ENCODE measurements at places on chromosomes 16 and 17.

GRCh38 chr16:10206215-10206614, 24.0 kb upstream of the GRIN2A start:
- no peak for DNase-seq

DNA sequence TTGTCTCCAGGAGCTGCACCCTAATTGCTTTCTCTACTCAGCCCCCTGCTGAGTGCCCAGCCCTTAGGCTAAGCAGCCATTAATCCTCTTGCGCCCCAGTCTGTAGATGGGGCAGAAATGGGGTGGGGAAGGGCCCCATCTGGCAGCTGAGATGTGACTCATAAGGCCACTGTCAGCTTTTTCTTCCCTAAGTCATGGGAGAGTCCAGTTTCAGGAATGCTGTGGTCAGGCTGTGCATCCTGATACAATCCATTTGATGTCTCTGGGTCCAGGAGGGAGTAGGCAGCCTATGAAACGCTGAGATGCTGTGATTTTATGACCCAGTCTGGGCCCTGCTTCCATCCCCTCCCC, 12.3 kb downstream of the PLXDC1 start:
- no peak for DNase-seq

DNA sequence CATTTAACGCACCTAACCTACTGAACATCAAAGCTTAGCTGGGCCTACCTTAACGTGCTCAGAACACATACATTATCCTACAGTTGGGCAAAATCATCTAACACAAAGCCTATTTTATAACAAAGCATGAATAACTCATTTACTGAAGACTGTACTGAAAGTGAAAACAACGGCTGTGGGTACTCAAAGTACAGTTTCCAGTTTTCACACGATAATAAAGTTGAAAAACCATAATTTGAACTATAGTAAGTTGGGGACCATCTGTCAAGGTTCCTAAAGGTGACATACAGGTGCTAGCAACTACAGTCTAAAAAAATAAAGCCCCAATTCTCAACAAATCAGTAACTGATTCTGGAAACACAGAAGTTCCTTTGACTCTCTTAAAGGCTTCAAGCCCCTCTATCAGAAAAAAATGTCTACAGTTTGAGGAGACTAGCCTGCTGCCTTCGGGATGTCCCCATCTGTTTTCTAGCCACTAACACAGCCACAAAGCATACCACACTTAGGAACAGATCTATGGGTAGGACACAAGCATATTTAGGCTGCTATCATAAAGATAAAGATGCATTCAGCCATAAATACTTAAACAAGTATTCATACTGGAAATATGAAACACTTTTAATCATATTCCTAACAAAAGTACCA, 71.3 kb downstream of the KANSL1 start:
- no peak for DNase-seq

- peak; percentile 35 for DNase-seq
Measured at GRCh38 chr16:19884611-19885450, at the start of gene GPRC5B. Gene GPRC5B (minus strand): TSS chr16:19884848. CDS start chr16:19872845, 12,003 bp downstream.

GRCh38 chr17:62162898-62163297, 97.8 kb upstream of the MED13 start:
- no peak for DNase-seq

GRCh38 chr16:76946879-76947278, 244.1 kb upstream of the MON1B start:
- no peak for DNase-seq

DNA sequence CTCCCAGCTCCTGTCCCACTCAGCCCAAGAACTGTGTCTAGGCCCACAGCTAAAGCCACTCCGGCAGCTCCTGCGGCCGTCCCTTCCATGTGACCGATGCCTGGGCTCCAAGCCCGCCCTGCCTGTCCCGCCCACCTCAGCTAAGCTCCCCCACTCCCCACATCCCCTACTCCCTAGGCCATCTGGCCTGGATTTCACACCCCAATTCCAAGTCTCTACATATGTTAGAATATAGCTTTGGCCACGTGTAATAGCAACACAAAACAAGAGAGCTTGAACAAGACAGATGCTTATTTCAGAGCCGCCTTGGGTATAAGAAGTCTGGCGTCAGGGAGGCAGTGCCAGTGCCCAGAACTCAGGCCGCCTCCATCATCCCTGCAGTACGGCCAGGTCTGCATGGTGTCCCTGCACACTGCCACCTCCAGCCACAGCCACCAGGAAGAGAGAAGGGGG, 30.0 kb upstream of the USP22 start:
- no peak for DNase-seq

DNA sequence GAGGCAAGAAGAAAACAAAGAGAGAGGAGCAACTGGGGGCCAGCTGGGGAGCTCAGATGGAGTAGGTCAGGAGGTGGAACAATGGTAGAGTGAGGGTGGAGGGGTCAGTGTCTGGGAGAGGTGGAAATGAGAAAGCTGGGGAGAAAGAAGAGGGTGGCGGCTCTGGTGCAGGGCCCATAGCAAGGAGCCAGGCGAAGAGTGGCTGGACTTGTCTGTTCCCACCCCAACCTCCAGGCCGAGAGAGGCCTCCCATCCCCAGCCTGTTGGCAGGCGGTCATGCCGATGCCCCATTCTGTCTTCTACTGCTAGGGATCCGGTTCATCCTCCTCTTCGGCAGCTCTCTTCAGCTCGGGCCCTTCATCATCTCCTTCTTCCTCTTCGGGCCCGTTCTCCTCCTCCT, 31.3 kb downstream of the AP1G1 start:
- no peak for DNase-seq

- no peak for DNase-seq
Measured at GRCh38 chr16:19861811-19862327, 22.8 kb downstream of the GPRC5B start.

GRCh38 chr17:75876190-75876937, 2.0 kb downstream of the TRIM47 start:
- DNase-seq, result no peak

GRCh38 chr16:24986512-24987303, 28.5 kb downstream of the ARHGAP17 start:
- DNase-seq, result no peak

DNA sequence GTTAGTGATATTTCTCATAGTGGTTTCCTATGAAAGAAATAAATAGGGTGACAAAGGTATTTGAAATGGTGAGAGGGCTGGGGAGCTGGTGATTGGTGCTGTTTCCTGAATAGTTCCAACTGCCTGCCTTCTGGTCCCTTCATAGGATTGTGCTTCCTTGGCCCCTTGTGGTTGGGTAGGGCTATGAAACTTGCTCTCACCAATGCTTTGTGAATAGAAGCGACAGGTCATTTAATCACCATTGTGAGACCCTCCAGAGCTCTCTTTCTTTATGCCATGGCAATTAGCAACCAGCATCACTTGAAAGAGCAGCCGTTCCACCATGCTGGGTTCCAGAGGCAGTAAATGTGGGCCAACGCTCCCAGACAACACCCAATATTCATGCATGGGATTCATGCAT, 23.7 kb upstream of the WWOX start:
- no peak for DNase-seq

- no peak for DNase-seq
Measured at GRCh38 chr17:42027590-42027889, 7.7 kb downstream of the NKIRAS2 start.

DNA sequence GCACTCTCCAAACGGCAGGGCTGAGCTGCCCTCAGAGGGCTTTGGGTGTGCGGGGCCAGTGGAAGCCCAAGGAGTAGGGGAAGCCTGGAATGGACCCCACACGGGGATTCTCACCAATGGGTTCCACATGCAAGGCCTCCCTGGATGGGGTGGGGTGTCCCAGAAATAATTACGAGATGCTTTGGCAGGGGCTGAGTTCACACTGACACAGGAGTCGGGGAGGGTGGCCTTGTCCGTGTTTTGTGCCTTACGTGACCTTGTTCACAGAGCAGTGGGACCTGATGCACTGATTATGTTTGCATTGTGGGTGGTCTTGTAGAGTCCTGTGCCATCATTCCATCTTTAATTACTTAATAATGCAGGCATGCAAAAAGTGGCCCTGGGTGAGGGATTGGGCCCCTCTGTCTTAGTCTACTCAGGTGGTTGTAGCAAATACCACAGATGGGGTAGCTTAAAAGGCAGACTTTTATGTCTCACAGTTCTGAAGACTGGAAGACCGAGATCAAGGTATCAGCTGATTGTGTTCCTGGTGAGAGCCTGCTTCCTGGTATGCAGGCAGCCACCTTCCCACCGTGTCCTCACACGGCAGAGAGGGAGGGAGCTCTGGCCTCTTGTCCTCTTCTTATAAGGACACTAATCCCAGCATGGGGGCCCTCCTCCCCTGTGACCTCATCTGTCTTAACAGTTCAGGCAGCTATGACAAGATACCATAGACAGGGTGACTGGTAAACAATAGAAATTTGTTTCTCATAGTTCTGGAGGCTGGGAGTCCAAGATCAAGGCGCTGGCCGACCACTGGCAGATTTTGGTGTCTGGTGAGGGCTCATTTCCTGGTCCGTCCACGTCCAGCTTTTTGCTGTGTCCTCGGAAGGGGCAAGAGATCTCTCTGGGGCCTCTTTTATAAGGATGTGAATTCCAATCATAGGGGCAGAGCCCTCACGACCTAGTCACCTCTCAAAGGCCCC, 239.4 kb downstream of the IRF8 start:
- no peak for DNase-seq

DNA sequence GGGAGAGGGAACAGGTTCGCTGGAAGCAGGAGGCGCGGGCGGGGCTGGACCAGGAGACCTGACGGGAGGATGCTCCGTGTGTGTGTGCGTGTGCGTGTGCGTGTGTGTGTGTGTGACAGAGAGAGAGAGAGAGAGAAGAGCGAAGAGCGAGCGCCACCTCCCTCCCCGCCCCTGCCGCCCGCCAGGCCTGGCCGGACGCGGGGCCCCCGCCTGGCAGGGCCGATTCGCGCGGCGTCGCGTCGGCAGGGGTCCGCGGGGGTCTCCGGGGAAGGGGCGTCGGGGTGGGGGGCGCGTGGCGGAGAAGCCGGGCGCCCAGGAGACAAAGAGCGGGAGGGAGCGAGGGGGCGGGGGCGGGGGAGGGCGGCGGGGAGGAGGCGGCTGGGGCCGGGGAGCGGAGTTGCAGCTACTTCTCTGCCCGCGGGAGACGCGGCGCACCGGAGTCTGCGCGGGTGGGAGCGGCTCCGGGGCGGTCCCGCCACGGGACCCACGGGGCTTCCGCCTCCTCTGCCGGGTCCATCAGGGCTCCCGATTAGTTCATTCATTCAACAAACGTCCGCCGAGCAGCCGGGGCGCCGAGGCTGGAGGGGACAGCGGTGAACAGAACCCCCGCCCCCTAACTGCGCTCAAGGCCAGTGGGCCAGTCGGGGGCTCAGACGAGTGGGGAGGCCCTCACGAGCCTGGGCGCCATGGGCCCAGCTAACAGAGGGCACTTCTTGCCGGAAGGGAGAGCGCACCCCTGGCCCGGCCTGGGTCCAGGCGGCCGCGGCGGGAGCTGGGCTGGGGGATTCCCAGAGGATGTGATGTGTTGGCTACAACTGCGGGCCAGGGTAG, at the start of gene SAMD14:
TSS of gene SAMD14 (minus strand) at position 433 of the 831 bp plus-strand sequence. CDS start 5,201 bp downstream, outside the sequence.
- no peak for DNase-seq

DNA sequence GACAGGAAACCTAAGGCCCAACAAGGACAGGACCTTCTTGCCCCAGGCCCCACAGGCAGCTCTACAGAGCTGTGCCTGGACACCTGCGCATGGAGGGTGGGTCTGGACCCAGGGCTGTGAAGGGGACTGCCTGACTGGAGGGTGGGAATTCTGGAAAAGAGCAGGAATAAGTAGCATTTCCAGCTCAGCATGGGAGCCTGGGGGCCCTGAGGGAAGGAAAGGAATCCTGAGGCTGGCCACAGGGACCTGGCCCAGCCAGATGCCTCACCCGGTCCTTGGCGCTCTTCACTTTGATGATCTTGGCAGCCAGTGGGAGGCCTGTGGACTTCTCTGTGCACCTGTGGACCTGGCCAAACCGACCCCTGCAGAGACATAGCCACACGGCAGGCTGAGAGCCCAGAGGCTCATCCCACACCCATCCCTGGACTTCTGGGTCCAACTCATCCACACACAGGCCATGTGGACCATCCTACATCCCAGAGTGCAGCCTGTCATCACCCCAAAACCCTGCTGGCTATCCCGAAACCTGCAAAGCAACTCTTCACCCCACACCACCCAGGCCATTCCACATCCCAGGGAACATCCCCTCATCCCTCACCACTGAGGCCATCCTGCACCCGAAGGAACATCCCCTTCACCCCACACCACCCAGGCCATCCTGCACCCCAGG, 18.7 kb downstream of the MYLK3 start:
- no peak for DNase-seq

- no peak for DNase-seq
Measured at GRCh38 chr16:28543072-28543471, 4.3 kb upstream of the NUPR1 start.

- DNase-seq, result peak; percentile 52
Measured at GRCh38 chr17:46940692-46941404, 17.9 kb downstream of the GOSR2 start.

GRCh38 chr17:81483085-81483861, 29.3 kb downstream of the ACTG1 start:
- DNase-seq, result no peak

DNA sequence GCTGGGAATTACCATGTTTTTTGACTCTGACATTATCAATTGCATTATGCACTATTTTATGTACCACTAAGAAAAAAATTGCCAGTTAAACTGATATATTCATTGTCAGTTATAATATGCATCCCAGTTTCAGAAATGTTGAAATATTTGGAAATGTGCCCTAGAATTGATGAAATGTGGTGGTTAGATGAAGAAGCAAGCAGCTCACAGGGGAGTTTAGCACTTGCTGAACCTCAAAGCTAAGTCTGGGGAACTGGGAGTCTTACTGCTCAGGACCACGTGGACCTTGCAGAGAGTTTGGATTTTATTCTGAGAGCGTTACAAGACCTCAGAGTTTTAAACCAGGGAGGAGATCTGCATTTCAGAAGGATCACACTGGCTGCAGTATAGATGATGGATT, 67.9 kb downstream of the TNRC6C start:
- DNase-seq, result no peak

DNA sequence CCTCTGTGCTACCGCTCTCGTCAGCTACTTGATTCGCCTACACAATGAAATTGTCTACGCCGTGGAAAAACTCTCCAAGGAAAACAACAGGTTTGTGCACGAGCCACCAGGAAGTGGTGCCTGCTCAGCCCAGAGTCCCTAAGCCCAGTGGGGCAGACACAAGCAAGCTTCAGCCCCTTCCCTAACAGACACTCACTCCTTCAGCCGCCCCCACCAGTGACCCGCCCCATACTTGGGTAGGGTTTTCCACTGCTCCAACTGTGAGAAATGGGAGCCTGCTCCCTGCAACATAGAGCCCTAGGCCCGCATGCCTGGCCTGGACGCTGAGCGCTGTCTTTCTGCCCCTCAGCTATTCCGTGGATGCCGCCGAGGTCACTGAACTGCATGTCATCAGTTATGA, 28.6 kb upstream of the ENDOV start:
- no peak for DNase-seq

DNA sequence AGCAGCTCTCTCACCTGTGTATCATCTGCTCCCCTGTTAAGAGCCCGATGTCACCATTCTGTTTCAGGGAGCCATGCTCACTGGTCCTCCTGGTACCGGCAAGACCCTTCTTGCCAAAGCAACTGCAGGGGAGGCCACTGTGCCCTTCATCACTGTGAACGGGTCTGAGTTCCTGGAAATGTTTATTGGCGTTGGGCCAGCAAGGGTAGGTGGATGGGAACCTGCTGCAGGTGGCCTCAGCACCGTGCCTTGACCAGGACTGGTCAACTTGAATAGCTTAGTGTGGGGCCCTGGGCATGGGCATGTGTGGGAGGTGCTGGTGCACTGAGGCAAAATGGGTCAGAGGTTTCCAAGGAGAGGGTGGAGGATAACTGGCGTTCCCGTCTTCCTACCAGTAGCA, 28.5 kb downstream of the DBNDD1 start:
- DNase-seq, result no peak

Measured in NCI-H1092 (cell line).